Urinary bladder (tissue), 4 donors: ENCODE measurements at places on chromosomes 11 and 22. TPM values are rescaled to one million over a fixed set of nuclear protein-coding genes. Genes with fewer than 3 reads are reported as not detected.

DNA sequence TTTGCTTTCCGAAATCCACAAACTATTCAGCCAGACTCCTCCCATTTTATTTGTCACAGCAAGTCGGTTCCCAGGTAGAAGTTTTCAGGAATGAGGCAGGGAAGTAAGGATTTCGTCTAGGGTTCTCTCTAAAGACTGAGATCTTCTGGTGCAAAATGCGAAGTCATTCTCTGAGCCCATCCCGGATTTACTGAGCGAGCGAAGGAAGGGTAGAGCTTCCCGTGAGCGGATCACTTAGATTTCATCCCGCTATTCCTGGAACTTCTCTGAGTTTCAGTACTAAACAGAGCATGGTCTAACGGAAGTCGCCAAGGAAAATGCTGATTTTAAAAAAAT lies 3.1 kb upstream of the CALCA start:
- DNase-seq: no peak

DNA sequence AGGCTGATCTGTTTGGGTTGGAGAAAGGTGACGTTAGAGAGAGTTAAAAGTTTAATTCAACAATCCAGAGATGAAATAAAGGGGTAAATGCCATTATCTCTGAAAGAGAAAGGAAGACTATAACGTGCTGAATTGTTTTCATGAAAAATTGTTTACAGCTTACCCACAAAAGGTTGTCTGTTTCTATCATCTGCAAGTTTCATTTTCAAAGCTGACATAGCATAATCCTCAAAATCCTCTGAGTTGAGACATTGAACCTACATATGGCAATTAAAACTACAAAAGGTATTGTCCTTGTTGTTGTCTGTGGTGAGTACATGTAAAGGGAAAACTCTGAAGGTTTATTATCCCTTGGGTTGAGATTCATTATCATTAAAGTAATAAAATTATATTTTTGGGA lies 569.9 kb downstream of the LUZP2 start:
- no peak for DNase-seq

DNA sequence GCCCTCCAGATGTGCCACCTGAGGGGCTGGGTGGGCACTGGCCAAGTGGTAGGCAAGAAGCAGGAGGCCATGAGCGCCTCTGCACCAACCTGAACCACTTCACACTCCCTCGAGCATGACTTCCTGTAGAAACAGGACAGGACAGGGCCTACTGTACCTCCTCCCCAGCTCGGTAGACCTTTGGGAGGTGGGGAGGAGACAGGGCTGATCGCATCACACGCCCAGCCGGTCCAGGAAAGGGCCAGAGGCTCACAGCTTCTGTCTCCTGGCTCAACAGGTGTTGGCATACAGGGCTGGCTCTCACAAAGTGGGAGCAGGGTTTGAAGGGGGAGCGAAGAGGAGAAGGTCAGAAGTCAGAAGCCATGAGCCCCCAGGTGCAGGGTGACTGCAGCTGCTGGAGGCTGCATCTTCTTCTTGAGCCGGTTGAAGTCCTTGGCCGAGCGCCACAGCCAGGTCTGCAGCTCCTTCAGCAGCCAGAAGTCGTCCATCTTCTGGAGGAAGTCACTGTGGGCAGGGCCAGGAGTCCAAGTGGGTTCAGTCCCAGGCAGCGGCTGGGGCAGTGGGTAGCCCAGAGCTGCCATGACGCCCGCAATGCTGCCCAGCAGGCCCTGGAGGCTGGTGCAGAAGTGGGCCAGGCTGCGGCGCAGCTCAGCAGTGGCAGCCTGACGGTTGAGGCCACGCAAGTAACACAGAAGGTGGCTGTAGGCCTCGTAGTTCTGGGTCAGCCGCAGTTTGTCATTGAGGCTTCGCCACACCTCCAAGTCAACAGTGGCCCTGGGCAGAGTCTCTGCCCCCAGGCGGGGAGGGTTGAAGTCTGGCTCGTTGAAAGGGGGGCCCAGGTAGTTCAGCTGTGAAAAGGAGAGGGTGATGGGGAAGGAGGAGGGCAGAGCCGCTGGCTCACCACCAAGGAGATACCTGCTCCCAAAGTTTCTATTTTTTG lies 8.3 kb downstream of the CLCF1 start:
- DNase-seq: no peak

- no peak for DNase-seq
Measured at GRCh38 chr11:109048098-109048497, 373.9 kb upstream of the C11orf87 start.

DNA sequence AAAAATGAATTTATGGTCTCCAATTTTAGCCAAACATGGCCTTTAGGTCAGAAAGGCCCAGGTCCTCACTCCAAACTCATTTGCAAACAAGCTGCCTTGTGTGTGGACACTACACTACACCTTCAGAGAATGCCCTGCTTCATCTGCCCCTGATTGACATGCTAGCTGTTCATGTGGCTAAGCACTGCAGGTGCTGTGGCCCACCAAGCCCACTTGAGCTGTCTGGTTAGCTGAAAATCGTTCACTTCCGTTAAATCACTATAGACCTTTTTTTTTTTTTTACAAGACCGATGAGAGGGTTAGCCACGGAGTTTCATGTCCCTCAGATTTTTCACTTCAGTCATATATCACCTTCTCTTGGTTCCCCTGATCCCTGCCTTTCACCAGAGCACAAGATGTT lies 39.3 kb downstream of the NF2 start:
- no peak for DNase-seq

DNA sequence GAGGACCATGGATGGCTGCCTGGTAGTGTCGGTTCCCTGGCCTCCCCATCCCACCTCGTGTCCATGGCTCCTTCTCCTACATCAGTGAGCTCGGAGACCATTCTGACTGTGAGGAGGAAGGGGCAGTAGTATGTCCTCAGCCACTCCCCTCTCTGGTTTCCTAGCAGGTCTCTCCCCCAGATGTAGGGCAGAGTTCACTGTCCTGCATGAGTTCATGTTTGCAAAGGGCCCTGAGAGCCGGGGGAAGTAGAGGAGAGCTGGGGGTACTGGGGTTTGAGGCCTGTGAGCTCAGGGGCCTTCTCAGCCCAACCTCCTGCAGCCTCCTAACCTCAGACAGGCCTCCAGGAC lies 18.4 kb upstream of the ST3GAL4 start:
- no peak for DNase-seq

GRCh38 chr11:110362971-110363509 lies 66.6 kb upstream of the RDX start:
- DNase-seq: no peak

GRCh38 chr22:20273758-20274181 lies 5.7 kb upstream of the RTN4R start:
- DNase-seq: no peak

- no peak for DNase-seq
Measured at GRCh38 chr11:61095021-61095420, 7.3 kb upstream of the CD5 start.

GRCh38 chr11:78310500-78310909 lies 107.1 kb downstream of the GAB2 start:
- DNase-seq: no peak

OR52M1 gene
- polyA plus RNA-seq: not detected

CNGA4 gene
- 0.28 TPM for polyA plus RNA-seq

GRCh38 chr11:80317612-80318011 lies 876.8 kb upstream of the TENM4 start:
- DNase-seq: no peak

DNA sequence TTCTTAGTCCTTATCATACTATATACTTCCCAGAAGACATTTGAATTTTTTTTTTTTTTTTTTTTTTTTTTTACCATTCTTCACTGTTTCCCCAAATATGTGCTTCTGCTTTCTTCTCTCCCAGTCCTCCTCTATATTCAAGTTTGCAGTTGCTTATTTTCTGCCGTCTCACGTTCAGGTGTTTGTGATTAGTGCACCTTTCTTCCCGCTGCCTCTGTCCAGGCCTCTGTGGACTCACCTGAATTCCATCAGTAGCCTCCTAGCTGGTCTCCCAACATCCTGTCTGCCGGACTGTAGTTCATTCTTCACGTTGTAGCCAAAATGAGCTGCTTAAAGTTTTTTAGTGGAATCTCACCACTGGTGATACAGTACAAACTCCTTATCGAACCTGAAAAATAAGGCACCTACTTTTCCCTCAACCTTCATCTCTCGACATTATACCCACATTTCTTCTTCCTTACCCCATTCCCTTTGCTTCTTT lies 795 bp upstream of the MSANTD4 start:
- DNase-seq: no peak

OR51B5 gene
- polyA plus RNA-seq: not detected

DNA sequence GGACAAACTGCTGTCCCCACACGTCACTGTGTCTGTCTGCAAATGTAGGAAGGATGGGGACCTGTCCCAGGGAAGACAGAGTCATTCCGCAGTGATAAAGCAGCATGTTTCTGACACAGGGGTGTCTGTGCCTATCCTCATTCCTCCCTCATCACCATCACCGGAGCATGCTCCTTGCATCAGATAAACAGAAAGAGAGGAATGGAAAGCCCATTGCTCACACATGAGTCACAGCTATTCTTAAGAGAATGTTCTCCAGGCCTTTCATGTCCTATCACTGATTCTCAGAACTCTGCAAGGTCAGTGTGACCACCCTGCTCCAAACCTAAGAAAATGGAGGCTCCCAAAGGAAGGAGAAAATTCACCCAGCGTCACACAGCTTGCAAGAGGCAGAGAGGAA lies 38.9 kb downstream of the ZNF195 start:
- DNase-seq: no peak

PKDREJ gene
- 0.14 TPM for polyA plus RNA-seq

DNA sequence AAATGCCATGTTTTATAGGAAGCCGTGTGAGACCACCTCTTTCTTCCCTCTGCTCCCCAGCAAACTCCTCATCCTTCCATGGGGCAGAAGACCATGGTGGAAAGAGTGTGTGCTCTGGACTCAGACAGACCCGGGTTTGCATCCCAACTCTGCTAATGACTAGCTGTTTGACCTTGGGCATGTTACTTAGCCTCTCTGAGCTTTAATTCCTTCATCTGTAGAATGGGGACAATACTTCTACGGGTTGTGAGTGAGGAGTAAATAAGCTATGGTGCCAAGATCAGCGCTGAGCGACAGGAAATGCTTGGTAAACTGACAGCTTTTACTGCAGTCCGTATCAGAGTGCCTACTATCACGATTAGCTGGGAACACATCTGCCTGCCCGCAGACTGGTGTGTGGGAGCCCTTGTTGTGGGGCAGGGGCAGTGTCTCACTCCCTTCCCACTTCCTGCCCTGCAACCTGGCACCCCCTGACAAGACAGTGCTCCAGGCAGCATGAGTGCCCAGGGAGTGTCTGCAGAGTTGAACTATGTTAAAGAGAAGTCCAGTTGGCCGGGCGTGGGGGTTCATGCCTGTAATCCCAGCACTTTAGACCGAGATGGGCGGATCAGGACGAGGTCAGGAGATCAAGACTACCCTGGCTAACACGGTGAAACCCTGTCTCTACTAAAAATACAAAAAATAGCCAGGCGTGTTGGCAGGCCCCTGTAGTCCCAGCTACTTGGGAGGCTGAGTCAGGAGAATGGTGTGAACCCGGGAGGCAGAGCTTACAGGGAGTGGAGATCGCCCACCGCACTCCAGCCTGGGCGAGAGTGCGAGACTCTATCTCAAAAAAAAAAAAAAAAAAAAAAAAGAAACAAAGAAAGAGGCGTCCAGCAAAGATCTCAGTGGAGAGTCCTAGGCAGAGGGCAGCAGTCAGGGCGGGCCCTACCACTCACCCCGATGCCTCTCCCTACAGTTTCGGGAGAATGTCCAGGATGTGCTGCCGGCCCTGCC lies 2.2 kb downstream of the SEC14L2 start:
- no peak for DNase-seq

HBG2 gene
- polyA plus RNA-seq: not detected

DNA sequence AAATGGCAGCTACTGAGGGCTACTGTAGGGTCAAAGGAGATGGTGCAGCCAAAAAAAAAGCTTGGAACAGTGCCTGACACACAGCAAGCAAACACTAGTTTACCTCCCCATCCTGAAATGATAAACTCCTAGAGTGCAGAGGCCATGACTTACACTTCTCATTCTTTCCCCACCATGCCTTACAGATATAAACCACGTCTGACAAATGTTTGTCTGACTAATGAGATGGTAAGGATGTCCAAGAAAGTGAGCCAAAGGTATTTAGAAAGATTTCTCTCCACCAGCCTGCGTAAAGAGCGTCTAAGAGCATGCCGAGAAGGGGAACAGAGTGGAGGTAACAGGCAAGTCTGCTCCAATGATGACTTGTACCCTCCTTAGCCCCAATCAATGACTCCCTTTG lies 99.0 kb downstream of the LARGE1 start:
- DNase-seq: no peak

DNA sequence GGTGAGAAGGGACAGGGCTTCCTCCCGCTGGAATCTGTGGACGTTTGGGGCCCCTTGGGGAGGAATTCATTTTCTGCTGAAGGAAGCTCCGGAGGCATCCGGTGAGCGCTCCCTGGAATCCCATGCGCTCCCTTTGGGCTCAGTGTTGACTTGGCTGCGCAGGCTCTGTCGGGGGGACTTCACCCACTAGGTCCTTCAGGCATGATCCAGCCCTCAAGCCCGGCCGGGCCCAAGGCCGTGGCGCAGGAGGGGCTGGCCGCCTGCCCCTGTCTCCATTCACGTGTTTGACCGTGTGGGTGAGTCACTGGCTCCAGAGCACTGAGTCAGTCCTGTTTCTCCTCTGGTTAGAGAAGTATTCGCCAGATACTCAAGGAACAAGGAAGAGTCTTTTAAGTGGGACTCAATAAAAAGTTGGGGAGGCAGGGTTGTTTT lies 1.4 kb downstream of the CTTN start:
- DNase-seq: no peak

GRCh38 chr11:70524096-70524922 lies 126.0 kb downstream of the CTTN start:
- DNase-seq: no peak

GRCh38 chr22:39089928-39090327 lies 7.1 kb upstream of the APOBEC3H start:
- DNase-seq: no peak

DNA sequence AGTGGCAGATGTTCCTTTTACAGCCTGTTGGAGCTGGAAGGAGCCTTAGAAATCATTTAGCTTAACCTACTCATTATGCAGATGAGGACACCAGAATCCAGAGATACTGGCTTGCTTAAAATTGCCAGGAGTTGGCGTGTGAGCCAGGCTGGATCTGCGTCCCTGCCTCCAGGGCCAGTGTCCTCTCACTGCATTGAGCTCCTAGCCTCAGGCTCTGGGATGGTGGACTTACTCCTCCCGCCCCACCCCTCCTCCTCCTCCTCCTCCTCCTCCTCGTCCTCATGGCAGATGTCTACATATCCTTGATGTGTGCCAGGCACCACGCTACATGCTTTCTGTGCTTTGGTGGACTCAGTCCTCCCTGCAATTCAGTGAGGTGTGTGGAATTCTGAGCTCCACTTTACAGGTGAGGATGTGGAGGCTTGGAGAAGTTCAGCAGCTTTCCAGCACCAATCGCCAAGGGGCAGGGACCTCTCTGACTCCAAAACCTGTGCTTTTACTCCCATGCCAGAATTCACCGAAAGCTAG lies 24.1 kb downstream of the ADAMTS15 start:
- no peak for DNase-seq

DNA sequence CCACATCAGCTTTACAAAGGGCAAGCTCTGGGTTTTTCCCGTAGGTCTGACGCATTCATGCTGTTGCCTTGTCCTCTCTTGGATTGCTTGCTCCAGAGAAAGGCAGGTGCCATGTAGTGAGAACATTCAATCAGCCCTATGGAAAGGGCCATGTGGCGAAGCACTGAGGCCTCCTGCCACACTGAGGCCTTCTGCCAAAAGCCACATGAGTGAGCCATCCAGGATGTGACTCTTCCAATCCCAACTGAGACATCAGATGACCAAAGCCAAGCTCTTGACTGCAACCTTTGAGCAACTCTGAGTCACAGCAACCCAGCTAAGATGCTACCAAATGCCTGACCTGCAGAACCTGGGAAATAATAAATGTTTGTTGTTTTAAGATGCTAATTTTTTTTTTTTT lies 9.0 kb upstream of the PANX3 start:
- no peak for DNase-seq
